ENCODE measurements at places on chromosomes 7 and 10.
A peak's percentile ranks its signal among the peaks of the same experiment; 100 is the strongest.

DNA sequence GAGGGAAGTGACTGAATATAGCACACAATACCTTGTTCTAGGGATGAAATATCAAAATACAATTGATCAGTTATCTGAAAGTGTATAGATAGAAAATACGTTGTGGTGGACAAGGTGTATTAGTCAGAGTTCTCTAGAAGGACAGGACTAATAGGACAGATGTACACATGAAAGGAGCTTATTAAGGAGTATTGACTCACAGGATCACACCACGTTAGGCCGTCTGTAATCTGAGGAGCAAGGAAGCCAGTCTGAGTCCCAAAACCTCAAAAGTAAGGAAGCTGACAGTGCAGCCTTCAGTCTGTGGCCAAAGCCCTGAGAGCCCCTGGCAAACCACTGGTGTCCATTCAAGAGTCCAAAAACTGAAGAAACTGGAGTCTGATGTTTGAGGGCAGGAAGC lies 406.1 kb downstream of the MDFIC start:
- no peak for DNase-seq

DNA sequence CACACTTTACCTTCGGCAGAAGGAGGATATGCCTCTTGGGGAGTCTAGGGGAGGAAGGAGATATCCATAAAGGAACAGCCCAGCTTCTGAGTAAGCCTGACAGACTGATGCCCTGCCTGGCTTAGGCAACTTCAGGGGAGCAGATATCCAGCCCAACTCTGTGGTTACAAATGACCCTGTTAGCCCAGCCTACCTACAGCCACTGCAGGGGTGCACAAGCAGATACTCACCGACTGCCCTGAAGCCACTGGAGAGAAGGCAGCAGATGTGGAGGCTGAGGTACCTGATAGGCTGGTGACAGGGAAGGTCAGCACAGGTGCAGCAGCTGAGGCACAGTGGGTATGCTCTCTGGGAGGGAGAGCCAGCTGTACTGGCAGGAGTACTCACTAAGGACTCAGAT lies 770.2 kb downstream of the GRID1 start:
- no peak for DNase-seq

- DNase-seq: peak; percentile 92
Measured at GRCh38 chr7:75795831-75796285, 17.7 kb downstream of the CCL24 start.

GRCh38 chr7:82081644-82082224 lies 311.9 kb upstream of the HGF start:
- no peak for DNase-seq

- DNase-seq: no peak
Measured at GRCh38 chr7:13946181-13946580, 43.3 kb downstream of the ETV1 start.

- DNase-seq: no peak
Measured at GRCh38 chr7:151868396-151869108, 8.4 kb downstream of the PRKAG2 start.

DNA sequence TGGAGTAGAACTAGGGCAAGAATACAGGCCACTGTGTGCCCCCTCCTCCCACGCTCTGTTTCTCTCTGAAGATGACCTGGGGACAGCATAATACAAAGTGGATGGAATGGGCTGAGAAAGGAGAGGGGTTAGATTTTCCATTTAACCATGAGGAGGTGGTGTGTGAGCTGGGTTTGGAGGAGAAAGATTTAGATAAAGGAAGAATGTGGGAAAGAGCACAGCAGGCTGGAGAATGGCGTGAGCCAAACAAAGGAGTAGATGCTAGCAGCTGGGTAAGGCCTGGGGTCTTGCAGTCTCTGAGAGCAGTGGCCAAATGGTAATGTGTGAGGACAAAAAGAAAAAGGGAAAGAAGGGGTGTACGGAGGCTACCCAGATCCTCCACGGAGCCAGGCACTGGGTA lies 8.6 kb downstream of the PNLIPRP2 start:
- DNase-seq: no peak

GRCh38 chr7:124020060-124020459 lies 12.8 kb downstream of the TMEM229A start:
- no peak for DNase-seq

DNA sequence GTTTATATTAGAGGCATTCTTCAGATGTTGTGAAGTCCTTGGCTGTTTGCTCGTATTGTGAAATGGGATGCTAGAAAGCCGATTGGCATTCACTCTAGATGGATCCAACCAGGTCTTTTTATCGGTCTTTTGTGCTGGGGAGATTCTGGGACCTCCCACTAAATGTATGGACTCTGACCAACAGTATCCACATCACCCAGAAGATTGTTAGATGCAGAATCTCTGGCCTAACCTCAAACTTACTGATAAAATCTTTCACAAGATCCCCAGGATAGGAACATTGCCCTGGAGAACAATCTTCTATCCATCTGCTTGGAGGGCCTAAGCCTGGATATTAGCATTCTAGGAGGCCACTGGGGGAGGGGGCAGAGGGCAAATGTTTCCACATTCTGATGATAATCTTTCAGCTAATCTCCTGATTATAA lies 160.9 kb downstream of the PLXDC2 start:
- no peak for DNase-seq

DNA sequence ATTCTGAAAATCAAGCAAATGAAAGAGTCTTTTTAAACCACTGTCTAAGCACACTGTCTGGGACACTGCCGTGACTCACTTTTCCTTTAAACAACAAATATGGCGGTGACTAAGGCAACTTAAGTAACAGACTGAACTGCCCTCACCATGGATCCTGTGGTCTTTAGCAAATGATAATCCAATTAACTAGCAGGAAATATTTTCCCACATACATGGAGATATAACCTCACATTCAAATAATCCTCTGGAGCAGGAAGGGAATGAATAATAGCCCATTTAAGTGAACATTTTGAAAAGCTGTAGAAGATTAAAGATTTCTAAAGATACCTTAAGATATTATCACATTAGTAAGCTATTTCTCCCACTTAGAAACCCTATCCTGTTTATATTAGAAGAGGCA lies 40.3 kb upstream of the LRRC17 start:
- DNase-seq: no peak

GRCh38 chr7:24036033-24036412 lies 248.0 kb upstream of the NPY start:
- DNase-seq: peak; percentile 36

DNA sequence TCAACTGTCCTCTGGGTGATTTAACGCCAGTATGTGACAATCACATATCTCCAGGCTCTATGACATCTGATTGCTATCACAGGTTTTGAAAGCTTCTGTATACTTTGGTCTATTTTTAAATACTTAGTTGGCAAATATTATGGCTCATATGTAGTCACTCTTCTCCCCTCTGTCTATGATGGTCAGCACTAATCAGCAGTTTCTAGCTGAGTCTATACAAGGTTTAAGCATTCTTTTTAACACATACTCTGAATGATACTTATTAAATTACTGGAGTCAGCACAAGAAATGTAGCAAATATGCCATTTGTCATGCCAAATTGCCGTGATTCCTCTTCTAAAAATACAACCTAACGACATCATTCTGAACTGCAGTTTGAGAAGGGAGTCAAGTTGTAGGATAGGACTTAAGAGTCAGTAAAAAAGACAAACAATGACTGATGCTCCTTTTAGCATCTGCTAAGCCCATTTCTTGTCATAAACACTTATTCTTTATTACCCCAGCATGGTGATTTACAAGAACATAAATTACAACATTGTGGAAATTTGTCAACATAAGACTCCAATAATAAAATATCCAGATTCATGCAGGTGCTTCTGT lies 947.8 kb downstream of the XPNPEP1 start:
- DNase-seq: no peak

DNA sequence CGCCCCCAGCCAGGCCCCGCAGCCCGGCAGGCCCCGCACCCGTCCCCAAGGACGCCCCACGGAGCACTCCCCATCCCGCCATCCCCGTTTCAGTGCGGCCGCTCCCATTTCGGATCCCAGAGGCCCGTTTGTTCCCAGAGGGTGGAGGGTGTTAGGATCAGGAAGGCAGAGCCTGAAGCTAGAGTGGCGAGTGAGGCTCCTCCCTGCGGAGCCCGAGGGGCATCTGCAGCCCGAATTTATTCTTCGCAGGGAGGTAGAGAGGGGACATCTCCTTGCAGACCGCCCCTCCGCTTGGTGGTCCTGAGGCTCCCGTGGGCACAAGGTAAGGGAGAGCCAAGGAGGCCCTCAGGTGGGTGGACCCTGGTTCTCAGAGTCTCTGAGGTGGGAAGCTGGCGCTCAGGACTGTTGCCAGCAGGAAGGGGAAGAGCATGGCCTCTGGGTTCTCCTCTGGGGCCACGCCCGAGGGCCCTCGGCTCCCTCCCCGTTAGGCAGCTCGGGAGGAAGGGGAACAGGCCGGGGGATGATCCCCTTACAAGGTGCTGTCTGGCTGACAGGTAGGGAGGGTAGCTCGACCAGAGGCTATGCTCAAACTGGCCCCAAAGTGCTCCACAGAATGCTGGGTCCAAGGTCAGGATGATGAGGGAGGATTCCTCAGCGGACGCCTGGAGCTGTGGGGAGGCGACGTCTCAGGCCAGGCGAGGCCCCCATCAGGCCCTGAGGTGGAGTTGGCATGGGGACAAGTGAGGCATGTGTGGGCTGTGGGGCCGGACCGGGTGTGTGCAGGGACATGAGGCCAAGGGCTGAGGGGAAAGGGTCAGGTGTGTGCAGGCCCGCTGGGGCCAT lies 17.4 kb downstream of the POLL start:
- no peak for DNase-seq

- DNase-seq: peak; percentile 96
Measured at GRCh38 chr10:100370714-100371481, 23.9 kb downstream of the SCD start.

DNA sequence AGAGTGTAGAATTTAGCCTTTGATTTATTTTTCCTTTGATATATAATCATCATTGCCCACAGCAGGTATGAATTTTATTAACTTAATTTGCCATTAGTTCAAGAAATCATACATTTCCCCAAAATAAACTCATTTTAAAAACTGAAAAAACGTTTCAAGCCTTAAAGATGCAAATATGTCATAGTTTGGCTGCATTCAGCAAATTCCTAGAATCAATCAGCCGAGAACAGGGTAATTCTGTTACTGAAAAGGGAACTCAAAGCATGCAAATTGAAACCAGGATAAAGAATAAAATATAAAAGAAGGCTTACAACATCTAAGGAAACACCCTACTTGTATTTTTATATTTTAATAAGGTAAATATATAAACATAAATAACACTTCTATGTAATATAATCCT lies 233.8 kb upstream of the PRKCQ start:
- DNase-seq: no peak

GRCh38 chr10:70756700-70757360 lies 28.3 kb downstream of the TBATA start:
- no peak for DNase-seq

GRCh38 chr7:128102490-128103291 lies 71.5 kb upstream of the LRRC4 start:
- no peak for DNase-seq

- DNase-seq: no peak
Measured at GRCh38 chr10:125505648-125506047, 177.3 kb downstream of the TEX36 start.

GRCh38 chr7:137592232-137592896 lies 248.8 kb upstream of the PTN start:
- peak; percentile 48 for DNase-seq

DNA sequence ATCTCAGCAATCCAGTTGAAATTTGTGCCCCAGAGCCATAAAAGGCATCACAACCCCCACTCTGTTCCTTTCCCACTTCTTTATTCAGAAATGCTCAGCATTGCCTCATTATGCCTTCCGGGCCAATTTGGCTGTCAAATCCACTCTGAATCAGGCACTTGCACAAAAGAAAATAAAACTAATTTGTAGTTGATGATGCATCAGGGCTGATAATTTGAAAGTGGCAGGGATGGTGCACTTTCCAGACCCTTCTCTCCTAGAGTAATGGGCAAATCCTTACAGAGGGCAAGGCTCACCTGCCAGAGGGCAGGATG lies 147.9 kb upstream of the PDE1C start:
- no peak for DNase-seq

GRCh38 chr10:119755446-119755845 lies 29.6 kb downstream of the INPP5F start:
- no peak for DNase-seq

DNA sequence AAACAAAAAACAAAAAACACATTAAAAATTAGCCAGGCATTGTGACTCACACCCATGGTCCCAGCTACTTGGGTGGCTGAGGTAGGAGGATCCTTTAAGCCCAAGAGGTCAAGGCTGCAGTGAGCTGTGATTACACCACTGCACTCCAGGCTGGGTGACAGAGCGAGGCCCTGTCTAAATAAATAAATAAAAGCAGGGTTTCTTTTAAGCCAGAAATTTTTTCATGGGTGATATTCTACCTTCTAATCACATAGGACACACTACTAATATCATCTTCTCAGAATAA lies 14.2 kb upstream of the SVIL start:
- DNase-seq: no peak

DNA sequence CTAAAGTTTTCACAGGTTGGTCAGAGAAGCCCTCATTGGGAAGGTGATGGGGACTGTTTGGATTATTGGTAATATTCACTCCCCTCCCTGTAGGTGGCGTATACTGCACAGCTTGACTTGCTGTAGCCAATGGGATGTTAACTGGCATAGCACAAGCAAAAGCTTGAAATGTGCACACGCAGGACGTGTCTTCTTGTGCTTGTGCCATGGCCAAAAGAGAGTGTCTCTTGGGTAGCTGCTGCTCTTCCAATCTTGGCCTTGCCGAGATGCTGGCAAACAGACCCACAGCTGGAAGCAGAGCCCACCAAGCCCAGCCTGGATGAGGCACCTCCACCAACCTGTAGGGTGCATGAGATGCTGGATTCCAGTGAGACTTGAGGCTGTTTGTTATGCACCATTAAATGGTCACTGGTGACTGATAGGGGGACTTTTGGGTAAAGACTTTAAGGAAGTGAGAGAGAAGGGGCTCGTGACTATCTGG lies 266.0 kb downstream of the GRID1 start:
- peak; percentile 58 for DNase-seq

DNA sequence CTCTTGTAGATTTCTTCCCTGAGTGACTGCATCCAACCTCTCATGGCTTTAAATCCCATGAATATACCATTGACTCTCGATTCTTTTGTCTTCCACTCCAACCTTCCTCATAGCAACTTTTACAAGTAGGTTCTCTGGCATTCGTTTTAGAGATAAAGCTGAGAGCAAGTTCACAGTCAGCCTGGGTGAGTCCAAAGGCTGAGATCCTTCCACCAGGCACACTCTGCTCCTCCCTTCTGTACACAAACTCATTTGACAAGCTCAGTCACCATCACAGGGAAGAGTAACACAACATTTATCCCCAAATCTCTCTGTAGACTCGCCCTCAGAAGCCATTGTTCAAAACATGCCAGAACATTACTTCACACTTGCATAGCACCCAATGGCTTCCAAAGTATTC lies 10.9 kb downstream of the CTTNBP2 start:
- DNase-seq: no peak

GRCh38 chr10:24496906-24497305 lies 226.8 kb downstream of the ARHGAP21 start:
- DNase-seq: no peak

DNA sequence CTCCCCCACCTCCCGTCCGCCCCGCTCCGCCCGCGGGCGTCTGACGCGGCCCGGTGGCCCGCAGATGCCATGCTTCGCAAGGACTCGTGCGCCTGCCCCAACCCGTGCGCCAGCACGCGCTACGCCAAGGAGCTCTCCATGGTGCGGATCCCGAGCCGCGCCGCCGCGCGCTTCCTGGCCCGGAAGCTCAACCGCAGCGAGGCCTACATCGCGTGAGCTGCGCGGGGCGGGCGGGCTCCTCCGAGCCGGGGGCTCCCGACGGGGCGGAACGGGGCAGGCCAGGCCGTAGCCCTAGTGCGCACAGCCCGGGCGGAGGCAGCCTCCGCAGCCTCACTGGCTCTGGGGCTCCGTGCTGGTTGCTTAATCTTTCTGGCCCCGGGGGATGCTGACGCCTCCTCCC lies 2.8 kb downstream of the ASIC3 start:
- DNase-seq: peak; percentile 58
